ENCODE measurements at places on chromosomes 4 and X.
A peak's percentile ranks its signal among the peaks of the same experiment; 100 is the strongest.

GRCh38 chrX:109954333-109954732 lies 48.6 kb upstream of the TMEM164 start:
- H3K27ac ChIP-seq = no peak overlapping the region
- no peak overlapping the region for H3K4me3 ChIP-seq
- no peak for DNase-seq
- no peaks in the 10 kb centered on the region for H3K27me3 ChIP-seq
- no peaks in the 10 kb centered on the region for H3K36me3 ChIP-seq
- H3K4me1 ChIP-seq = peaks cover 10% of the 10 kb centered on the region

DNA sequence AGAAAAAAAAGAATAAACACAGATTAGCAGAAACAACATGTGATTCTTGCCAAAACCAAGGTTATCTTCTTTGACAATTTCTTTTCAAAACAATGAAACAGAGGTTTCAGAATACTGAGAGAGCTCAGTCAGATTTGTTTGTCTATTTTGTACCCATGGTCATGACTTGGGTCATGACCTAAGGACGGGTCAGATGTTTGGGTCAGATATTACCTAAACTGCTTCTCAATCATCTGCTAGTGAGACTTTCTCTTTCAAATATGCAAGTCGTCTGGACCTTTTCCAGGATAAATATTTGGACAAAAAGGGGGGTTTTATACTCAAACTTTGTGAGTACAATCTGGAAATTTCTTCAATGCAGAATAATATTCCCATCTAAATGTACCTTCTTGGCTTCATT lies 148.3 kb upstream of the USP38 start:
- H3K36me3 ChIP-seq = no peaks in the 10 kb centered on the region
- no peak overlapping the region for H3K4me3 ChIP-seq
- DNase-seq = no peak
- no peak overlapping the region for H3K27ac ChIP-seq

GRCh38 chr4:16123356-16124084 lies 39.7 kb upstream of the PROM1 start:
- DNase-seq = no peak
- H3K27me3 ChIP-seq = no peaks in the 10 kb centered on the region
- no peak overlapping the region for H3K4me3 ChIP-seq
- no peaks in the 10 kb centered on the region for H3K4me1 ChIP-seq
- no peaks in the 10 kb centered on the region for H3K36me3 ChIP-seq
- H3K27ac ChIP-seq = no peak overlapping the region

- no peak overlapping the region for H3K27ac ChIP-seq
- no peaks in the 10 kb centered on the region for H3K36me3 ChIP-seq
- peaks cover 14% of the 10 kb centered on the region for H3K4me1 ChIP-seq
- DNase-seq = no peak
- no peaks in the 10 kb centered on the region for H3K27me3 ChIP-seq
- no peak overlapping the region for H3K4me3 ChIP-seq
Observed at GRCh38 chr4:53647547-53647946, 56.3 kb upstream of the LNX1 start.

DNA sequence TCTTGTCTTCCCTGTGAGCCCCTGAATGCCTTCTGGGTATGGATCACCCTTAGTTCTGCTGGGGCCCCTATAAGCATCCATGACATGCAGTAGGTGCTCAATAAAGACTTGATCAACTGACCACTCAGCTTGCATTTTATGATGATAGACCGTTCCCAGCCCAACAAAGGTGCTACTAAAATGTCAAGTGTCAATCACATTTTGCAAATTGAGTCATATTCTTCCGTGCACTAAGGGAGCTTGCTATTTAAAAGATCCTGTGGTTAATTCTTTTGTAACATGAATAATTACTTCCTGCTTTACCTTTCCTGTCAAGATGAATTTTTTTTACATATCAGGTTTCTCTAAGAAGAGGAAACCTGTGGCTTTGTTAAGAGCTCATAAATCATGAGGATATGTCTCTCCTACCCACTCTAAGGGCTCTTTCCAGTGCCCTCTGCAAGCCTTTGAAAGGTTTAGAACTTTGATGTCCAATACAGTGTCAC lies 47.6 kb downstream of the SH3KBP1 start:
- H3K4me3 ChIP-seq = no peak overlapping the region
- peaks cover 2% of the 10 kb centered on the region for H3K36me3 ChIP-seq
- no peak overlapping the region for H3K27ac ChIP-seq
- no peak for DNase-seq

DNA sequence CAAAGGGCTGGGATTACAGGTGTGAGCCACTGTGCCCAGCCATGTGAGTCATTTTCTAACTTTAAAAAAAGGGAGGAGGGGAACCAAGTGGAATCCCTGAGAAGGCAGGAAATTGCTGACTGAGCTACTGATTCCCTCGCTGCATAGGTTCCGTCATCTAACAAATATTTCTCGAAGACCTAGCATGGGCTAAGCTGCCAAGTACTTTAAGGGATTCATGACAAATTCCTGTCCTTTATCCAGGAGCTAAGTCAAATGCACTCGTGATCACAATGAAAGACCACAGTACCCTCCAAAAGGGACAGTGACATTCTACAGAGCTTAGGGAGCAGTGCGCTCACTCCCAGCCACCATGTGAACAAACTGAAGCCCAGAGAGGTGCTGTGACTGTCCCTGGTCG lies 33.2 kb upstream of the MAN2B2 start:
- DNase-seq = no peak
- no peaks in the 10 kb centered on the region for H3K36me3 ChIP-seq
- H3K27me3 ChIP-seq = no peaks in the 10 kb centered on the region
- H3K4me1 ChIP-seq = no peaks in the 10 kb centered on the region
- H3K4me3 ChIP-seq = no peak overlapping the region

GRCh38 chr4:147828331-147828905 lies 96.5 kb downstream of the ARHGAP10 start:
- H3K27me3 ChIP-seq = no peaks in the 10 kb centered on the region
- no peak overlapping the region for H3K4me3 ChIP-seq
- H3K36me3 ChIP-seq = no peaks in the 10 kb centered on the region
- no peak for DNase-seq
- peak overlapping the region; percentile 85 for H3K27ac ChIP-seq

- no peak overlapping the region for H3K27ac ChIP-seq
- H3K4me3 ChIP-seq = no peak overlapping the region
- no peaks in the 10 kb centered on the region for H3K36me3 ChIP-seq
- H3K4me1 ChIP-seq = 0 out of 2 replicates have a peak, but pooled peaks cover 2% of the 10 kb centered on the region
- no peak for DNase-seq
Observed at GRCh38 chr4:171221181-171221580, 592.0 kb upstream of the GALNTL6 start.

- H3K27me3 ChIP-seq = no peaks in the 10 kb centered on the region
- no peak for DNase-seq
- H3K36me3 ChIP-seq = no peaks in the 10 kb centered on the region
- no peak overlapping the region for H3K27ac ChIP-seq
Observed at GRCh38 chr4:89904524-89904923, 9.9 kb downstream of the MMRN1 start.

DNA sequence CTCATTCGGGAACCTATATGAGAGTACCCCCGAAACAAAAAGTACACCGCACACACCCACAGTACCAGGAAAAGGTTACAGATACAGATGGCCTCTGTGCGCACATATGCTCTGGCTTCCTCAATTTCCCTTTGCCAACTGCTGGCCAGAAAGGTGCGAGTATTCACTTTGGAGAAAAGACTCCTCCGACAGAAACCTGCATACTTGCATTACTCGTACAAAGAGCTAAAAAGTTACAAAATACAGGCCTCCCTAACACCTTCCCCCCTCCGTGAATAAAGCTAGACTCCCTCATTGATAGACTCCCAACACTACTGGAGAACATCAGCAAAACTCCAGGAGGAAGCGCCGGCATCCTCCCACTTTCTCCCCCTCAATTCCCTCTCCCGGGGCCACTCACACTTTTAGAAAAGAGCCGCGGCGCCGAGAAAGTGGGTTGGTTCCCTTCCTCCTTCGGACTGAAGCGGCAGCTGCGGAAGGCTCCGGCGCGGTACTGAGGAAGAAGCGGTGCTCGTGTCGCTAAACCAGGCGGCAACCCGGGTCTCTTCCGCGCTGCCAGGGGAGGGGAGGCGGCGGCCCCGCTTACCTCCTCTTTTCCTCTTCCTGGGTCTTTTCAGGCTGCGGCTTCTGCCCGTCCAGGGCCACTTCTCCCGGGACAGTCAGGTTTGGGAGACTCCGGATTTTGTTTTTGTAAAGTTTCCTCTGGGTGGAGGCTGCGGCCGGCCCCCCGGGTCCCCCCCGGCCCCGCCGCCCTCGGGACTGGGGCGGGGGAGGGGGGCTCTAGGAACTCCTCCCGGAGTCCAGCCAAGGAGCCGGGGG lies 1.1 kb downstream of the FBXW7 start:
- peak; percentile 41 for DNase-seq
- H3K4me3 ChIP-seq = peak overlapping the region; percentile 92
- peaks cover 32% of the 10 kb centered on the region for H3K4me1 ChIP-seq
- no peaks in the 10 kb centered on the region for H3K27me3 ChIP-seq
- H3K27ac ChIP-seq = no peak overlapping the region

- no peaks in the 10 kb centered on the region for H3K27me3 ChIP-seq
- no peak overlapping the region for H3K4me3 ChIP-seq
- peaks cover 14% of the 10 kb centered on the region for H3K4me1 ChIP-seq
- no peak for DNase-seq
Observed at GRCh38 chr4:91957963-91958362, 345.8 kb upstream of the GRID2 start.

- no peak overlapping the region for H3K27ac ChIP-seq
- no peak for DNase-seq
- no peaks in the 10 kb centered on the region for H3K4me1 ChIP-seq
Observed at GRCh38 chrX:132576939-132577338, 88.1 kb upstream of the MBNL3 start.

GRCh38 chrX:53332204-53332603 lies 50.8 kb upstream of the IQSEC2 start:
- no peaks in the 10 kb centered on the region for H3K36me3 ChIP-seq
- peaks cover 18% of the 10 kb centered on the region for H3K4me1 ChIP-seq
- no peak for DNase-seq
- no peak overlapping the region for H3K27ac ChIP-seq

DNA sequence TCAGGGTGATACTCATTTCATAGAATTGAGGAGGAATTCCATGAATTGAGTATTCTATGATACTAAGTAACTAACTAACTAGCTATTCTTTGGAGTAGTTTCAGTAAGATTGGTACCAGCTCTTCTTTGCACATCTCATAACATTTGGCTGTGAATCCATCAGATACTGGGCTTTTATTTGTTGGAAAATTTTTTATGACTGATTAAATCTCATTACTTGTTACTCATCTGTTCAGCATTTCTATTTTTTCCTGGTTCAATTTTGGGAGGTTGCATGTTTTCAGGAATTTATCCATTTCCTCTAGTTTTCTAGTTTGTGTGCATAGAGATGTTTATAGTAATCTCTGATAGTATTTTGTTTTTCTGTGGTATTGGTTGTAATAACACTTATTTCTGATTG lies 70.8 kb upstream of the FREM3 start:
- H3K27ac ChIP-seq = no peak overlapping the region
- no peaks in the 10 kb centered on the region for H3K27me3 ChIP-seq
- no peak overlapping the region for H3K4me3 ChIP-seq
- DNase-seq = no peak

- H3K27me3 ChIP-seq = no peaks in the 10 kb centered on the region
- no peaks in the 10 kb centered on the region for H3K4me1 ChIP-seq
- DNase-seq = no peak
- peaks cover 10% of the 10 kb centered on the region for H3K36me3 ChIP-seq
- no peak overlapping the region for H3K4me3 ChIP-seq
Observed at GRCh38 chr4:6294705-6295421, 25.2 kb downstream of the WFS1 start.

GRCh38 chr4:3462321-3462789 lies 751 bp upstream of the DOK7 start:
- H3K4me3 ChIP-seq = peak overlapping the region; percentile 45
- H3K27ac ChIP-seq = no peak overlapping the region
- peaks cover 61% of the 10 kb centered on the region for H3K27me3 ChIP-seq
- no peaks in the 10 kb centered on the region for H3K36me3 ChIP-seq
- H3K4me1 ChIP-seq = no peaks in the 10 kb centered on the region

- H3K27me3 ChIP-seq = no peaks in the 10 kb centered on the region
- no peak overlapping the region for H3K4me3 ChIP-seq
- no peaks in the 10 kb centered on the region for H3K36me3 ChIP-seq
- no peak for DNase-seq
- peaks cover 8% of the 10 kb centered on the region for H3K4me1 ChIP-seq
- no peak overlapping the region for H3K27ac ChIP-seq
Observed at GRCh38 chr4:77104388-77104787, 28.6 kb upstream of the CCNI start.

DNA sequence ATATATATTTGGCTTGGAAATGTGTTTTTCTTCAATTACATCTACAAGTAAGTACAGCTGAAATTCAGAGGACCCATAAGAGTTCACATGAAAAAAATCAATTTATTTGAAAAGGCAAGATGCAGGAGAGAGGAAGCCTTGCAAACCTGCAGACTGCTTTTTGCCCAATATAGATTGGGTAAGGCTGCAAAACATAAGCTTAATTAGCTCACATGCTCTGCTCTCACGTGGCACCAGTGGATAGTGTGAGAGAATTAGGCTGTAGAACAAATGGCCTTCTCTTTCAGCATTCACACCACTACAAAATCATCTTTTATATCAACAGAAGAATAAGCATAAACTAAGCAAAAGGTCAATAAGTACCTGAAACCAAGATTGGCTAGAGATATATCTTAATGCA lies 26.1 kb downstream of the NUDT6 start:
- DNase-seq = no peak
- no peak overlapping the region for H3K27ac ChIP-seq
- H3K27me3 ChIP-seq = no peaks in the 10 kb centered on the region
- peaks cover 54% of the 10 kb centered on the region for H3K36me3 ChIP-seq
- H3K4me3 ChIP-seq = no peak overlapping the region
- peaks cover 11% of the 10 kb centered on the region for H3K4me1 ChIP-seq

DNA sequence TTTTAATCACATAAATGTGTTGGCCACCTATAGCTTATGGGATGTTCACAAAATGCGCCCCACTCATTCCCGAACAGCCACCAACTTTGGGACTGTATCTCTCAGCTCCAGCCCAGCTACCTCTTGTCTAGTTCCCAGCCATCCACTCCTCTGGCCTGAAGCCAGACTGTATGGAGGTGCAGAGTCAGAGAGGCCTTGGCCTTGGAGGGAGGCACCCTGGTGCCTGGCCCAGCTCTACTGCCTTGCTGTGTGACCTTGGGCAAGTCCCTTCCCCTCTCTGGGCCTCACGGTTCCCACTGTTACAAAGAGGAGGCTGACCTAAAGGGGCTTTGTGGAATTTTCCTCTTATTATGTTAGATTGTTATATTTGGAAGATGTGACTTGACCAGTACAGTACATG lies 13.9 kb downstream of the MAMLD1 start:
- no peak overlapping the region for H3K27ac ChIP-seq
- no peak overlapping the region for H3K4me3 ChIP-seq
- peaks cover 65% of the 10 kb centered on the region for H3K4me1 ChIP-seq
- no peak for DNase-seq
- peaks cover 56% of the 10 kb centered on the region for H3K27me3 ChIP-seq

GRCh38 chrX:53290441-53291041 lies 9.2 kb upstream of the IQSEC2 start:
- H3K4me3 ChIP-seq = no peak overlapping the region
- no peaks in the 10 kb centered on the region for H3K36me3 ChIP-seq
- H3K27me3 ChIP-seq = no peaks in the 10 kb centered on the region
- peaks cover 17% of the 10 kb centered on the region for H3K4me1 ChIP-seq
- DNase-seq = no peak
